T-helper 22 cell (primary cell): ENCODE measurements at places on chromosomes 2 and 18.

DNA sequence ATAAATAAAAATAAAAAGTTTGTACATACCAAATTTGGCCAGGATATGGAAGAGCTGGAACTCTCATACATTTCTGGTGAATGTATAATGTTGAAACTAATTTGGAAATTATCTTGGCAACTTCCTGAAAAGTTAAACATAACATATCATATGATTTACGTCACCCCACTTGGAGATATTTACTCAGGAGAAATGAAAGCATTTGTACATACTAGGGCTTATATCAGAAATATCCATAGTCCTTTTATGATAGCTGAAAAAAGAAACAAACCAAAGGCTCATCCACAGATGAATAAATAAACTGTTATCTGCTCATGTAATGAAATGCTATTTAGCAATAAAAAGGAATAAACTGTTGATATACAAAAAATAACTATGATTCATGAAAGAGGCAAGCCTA lies 318.2 kb upstream of the NRXN1 start:
- no peak for DNase-seq

DNA sequence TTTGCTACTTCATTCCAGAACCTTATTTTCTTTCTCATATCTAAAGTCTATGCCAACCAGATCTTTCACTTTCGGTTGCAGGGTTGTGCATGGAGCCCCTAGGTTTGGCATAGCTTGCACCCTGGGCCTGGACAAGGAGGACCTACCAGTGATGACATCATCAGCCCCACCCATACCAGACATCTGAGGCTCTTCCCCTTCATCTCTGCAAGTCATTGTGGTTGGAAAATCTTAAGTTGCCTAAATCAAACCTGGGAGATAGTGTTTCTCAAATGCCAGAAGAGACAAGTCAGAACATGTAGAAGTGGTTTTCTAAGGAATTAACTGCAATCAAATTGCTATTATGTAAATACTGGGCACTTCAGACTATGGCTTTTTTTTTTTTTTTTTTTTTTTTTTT lies 363.3 kb downstream of the ZNF516 start:
- DNase-seq, result no peak

DNA sequence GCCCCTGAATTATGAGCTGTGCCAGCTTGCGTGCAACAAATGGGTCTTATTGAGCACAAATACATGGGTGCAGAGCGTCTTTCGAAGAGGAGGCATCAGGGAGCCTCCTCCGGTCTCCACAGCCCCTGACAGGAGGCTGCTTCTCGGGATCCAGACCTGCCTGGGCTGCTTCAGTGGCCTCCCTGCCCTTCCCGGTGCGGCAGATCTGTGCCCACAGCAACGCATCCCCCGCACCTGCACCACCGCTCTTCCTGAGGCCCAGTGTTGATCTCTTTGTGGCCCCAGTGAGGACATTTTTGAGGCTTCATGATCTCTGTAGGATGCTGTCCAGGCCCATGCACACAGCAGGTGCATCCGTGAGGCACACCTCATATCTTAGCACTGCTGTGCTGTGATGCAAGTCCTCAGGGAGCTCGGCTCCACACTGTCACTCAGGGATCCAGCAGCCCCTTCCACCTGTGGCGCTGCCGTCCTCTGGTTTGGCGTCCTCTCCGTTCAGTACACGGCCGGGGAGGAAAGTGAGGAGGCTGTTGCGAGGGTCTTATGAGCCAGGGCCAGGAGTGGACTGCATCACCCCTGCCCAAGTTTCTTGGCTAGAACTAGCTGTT lies 17.4 kb downstream of the RTP5 start:
- DNase-seq, result no peak

DNA sequence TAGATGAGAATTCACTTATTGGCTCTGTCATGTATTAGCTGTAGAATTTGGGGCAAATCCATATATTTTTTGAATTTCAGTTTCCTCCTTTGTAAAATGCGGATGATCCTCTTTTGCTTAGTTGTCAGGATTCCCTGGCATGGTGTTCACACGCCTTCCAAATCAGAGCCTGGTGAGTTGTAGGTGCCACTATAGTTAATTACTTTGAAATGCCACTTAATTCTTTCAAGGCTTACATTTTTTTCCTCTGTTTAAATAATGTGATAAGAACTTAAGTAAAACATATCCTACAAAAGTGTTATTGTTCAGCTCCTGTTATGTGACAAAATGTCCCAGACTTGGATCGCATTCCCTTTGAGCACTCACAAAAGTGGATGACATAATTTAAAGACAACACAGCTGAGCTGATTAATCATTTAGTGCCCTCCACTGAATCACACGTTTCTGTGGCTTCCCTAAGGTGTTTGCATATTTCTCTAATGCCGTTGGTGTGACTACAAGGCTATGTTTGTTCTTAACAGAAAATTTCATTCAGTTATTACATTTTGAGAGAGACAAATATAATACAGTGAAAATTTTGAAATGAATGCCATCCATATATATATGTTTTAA lies 471.2 kb upstream of the CHST9 start:
- no peak for DNase-seq

- DNase-seq, result no peak
Observed at GRCh38 chr2:233967164-233967563, 50.0 kb downstream of the TRPM8 start.

DNA sequence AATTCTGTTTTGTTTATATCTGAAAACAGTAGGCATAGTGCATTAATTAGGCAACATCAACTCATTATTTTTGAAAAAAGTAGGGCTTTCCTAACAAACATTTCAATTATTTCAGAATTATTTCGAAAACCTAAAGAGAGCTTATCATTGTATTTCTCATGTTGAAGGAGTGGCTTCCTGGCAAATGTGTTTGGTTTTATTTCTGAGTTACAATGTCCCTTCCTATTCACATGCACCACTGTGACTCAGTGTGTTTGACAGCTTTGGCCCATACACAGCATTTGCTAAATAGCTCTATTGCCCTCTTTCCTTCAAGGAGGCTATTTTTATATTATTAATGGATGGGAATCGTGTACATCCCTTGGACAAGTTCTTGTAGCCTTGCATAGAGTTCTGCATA lies 205.9 kb downstream of the PTGR3 start:
- DNase-seq, result no peak

GRCh38 chr2:20838016-20838415 lies 15.1 kb upstream of the LDAH start:
- no peak for DNase-seq

- DNase-seq, result no peak
Observed at GRCh38 chr2:174233771-174234275, 14.5 kb downstream of the OLA1 start.

DNA sequence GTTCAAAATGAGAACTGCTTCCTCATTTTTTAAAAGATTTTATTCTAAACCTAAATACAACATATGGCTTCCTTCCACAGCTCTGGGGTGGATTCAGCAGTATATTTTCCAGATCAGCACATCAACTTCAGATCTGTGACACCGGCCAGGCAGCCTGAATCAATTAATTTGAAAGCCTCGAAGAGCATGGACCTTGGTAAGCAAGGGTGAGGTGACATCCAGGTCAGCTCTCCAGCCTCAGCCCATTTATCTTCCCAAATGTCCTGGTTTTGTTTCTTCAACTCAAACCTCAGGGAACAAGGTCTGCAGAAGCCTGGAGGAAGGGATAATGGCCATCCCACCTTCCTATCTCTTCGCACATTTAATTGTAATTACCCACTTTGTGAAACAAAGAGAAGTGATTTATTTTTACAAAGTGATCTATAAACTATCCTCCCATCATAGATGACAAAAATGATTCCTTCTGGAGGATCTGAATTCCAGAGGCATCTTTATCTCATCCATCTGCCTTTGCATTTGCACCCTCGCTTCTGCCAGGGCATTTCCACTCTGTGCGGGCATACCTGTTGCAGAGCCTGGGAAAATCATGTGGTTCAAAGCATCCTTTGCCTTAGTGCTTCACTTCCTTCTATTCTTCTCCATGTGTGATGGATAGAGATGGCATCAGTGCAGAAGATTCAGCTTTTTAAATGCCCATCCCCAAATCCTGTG lies 489.0 kb upstream of the NRP2 start:
- no peak for DNase-seq

- no peak for DNase-seq
Observed at GRCh38 chr2:134670955-134671354, 47.8 kb downstream of the TMEM163 start.

GRCh38 chr2:240254337-240255164 lies 114.1 kb upstream of the OTOS start:
- DNase-seq, result no peak

DNA sequence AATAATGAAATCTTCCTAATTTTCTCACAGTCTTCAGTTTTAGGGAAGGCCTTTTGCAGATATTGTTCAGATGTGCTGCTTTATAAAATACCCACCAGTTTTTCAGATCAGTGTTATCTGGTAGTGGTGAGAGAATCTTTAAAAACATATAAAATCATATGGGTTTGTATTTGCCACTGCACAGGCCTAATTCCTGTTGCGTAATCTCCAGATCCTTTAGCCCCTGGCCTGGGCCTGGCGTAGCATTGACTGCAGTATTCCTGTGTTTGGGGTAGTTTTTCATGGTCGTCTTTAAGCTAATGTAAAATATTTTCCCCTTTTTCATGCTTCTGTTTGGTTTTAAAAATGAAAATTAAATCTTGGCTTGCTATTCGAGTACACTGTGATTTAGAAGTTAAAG lies 43.2 kb downstream of the TSHZ1 start:
- DNase-seq, result no peak

- no peak for DNase-seq
Observed at GRCh38 chr2:212345966-212346365, 192.6 kb downstream of the ERBB4 start.

DNA sequence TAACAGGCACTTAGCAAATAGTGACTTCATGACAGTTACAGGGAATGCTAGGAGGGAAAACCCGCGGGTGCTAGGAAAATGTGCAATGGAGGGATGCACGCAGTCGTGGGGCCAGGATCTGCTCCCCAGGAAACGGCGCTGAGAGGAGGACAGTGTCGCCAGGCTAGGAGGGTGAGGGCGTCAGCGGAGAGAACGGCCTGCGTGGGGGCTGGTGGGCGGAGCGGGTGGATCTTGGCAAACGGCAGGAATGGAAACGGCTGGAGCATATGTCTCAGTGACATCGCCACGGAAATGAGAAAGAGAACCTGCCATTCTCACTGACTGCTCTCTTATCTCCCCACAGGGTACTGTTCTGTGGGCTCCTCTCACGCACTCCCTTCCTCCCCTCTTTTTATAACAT lies 478.5 kb upstream of the ID2 start:
- DNase-seq, result no peak
